Stimulated activated naive CD4-positive, alpha-beta T cell treated with Interleukin-2 at 50 U/mL for 16 hours (primary cell): ENCODE measurements at places on chromosomes 6 and 20.

DNA sequence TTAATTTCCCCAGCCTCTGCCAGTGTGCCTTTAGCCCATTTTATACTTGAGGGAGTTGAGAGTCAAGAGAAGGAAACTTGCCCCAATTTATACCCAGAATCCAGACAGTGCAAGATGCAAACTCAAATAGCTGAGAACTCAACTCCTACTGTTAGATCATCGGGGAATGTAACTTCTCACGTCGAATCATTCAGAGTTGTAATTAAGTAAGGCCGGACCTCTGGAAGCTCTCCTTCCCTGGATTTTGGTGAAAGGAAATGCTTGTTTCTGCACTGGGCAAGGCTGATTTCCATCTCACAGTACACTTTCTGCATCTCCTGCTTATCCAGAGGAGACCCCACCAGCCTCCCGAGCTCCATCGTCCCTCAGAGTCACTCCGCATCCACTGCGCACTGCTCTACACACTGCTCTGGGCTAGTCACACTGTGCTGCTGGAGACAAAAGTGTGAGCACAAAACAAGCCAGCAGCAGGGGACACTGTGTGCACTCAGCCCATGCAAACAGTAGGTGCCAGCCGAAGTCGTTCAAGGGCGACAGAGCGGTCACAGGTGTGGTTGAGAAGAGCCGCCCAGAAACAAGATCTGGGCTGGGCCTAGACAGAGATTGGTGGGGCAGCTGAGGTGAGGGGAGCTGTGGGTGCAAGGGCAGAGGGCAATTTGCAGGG lies 150.4 kb upstream of the QKI start:
- no peak for DNase-seq

GRCh38 chr6:156827382-156827781 lies 50.2 kb downstream of the ARID1B start:
- DNase-seq: no peak

- DNase-seq: no peak
These were observed 15.8 kb upstream of the RFPL4B start for GRCh38 chr6:112331306-112331705.

DNA sequence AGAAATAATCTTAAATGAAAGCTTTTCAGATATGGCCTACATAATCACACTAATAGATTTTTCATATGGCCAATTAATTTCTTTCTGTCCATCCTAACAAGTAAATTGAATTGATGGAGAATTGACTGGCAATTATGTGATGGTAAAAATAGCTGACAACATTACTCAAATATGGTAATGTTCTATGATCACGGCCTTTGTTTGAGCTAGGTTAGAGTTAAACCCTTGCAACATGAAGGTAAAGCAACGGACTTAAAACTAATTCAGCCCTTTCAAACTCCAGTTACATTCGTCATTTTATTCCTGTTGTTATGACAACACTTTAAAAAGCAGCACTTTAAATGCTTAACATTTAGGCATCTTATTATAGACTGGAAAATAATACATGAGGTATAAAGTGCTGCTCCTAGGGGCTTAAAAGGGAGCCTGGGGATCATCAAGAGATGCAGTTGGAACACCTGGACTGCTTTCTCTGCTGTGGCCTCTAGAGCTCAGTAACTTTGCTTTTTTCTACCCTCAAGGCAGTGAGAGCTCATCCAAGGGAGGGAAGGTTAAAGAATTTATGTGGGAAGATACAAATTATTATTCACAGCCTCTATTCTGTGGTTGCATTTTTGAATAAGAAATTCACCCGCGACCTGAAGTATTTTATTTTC lies 46.9 kb downstream of the RIPOR2 start:
- no peak for DNase-seq

- DNase-seq: no peak
These were observed 335.8 kb downstream of the CDKAL1 start for GRCh38 chr6:20870021-20870420.

GRCh38 chr6:27230758-27231111 lies 16.8 kb upstream of the PRSS16 start:
- DNase-seq: no peak
